Activated CD4-positive, alpha-beta T cell treated with anti-CD3 and anti-CD28 coated beads for 36 hours (primary cell): ENCODE measurements at places on chromosomes 7 and 10. TPM values are rescaled to one million over a fixed set of nuclear protein-coding genes. Genes with fewer than 3 reads are reported as not detected.
A peak's percentile ranks its signal among the peaks of the same experiment; 100 is the strongest.

DNA sequence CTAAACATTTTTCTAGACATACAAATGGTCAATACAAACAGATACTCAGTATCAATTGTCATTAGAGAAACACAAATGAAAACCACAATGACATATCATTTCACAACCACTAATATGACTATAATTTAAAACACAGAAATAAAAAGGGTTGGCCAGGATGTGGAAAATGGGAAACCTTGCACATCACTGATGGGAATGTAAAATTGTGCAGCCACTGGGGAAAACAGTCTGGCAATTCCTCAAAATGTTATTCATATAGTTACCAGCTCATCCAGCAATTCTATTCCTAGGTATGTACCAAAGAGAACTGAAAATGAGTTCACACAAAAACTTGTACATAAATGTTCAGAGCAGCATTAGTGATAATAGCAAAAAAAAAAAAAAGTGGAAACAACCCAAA lies 106.1 kb upstream of the LRRTM3 start:
- H3K4me1 ChIP-seq = no peaks in the 10 kb centered on the region
- DNase-seq = no peak
- no peak overlapping the region for H3K4me3 ChIP-seq
- H3K27ac ChIP-seq = no peak overlapping the region
- no peaks in the 10 kb centered on the region for H3K27me3 ChIP-seq

GRCh38 chr7:87234949-87235348 lies 15.4 kb upstream of the TMEM243 start:
- no peak overlapping the region for H3K4me3 ChIP-seq
- H3K4me1 ChIP-seq = peaks cover 3% of the 10 kb centered on the region
- H3K27me3 ChIP-seq = peaks cover 4% of the 10 kb centered on the region

GRCh38 chr7:69243016-69243415 lies 355.3 kb upstream of the AUTS2 start:
- H3K27me3 ChIP-seq = no peaks in the 10 kb centered on the region
- H3K4me3 ChIP-seq = no peak overlapping the region
- H3K36me3 ChIP-seq = no peaks in the 10 kb centered on the region
- DNase-seq = no peak

CBX3 gene
- 300 TPM for total RNA-seq

DNA sequence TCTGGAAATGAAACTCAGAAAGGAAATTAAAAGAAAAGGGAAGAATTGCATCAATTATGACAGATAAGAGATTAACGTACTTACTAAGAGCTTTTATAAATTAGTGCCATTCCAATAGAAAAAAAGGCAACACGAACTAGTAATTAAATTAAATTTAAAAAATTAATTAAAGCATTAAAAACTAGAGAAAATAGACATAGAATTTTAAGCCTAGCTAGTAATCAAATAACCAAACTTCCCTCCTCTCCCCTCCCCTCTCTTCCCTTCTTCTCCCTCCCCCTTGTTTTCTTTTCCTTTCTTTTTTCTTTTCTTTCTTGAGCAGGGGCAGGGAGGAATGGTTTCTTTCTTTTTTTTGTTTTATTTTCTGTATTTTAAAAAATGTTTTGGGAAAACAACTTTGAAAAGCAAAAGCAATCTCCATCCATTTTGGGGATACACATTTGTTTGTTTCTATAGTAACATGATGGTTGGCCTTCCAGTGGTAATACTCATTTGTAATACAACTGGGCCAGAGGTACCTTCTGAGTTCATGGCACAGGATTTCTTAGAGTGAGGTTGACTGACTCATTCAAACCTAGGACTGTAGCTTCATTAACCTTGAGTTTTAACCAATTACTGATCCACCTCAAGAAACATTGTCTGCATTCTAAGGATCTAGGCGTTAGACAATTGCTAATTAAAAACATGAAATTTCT lies 132.6 kb downstream of the ST7 start:
- H3K4me3 ChIP-seq = no peak overlapping the region
- H3K27me3 ChIP-seq = no peaks in the 10 kb centered on the region
- H3K36me3 ChIP-seq = no peaks in the 10 kb centered on the region
- no peak overlapping the region for H3K27ac ChIP-seq

DNA sequence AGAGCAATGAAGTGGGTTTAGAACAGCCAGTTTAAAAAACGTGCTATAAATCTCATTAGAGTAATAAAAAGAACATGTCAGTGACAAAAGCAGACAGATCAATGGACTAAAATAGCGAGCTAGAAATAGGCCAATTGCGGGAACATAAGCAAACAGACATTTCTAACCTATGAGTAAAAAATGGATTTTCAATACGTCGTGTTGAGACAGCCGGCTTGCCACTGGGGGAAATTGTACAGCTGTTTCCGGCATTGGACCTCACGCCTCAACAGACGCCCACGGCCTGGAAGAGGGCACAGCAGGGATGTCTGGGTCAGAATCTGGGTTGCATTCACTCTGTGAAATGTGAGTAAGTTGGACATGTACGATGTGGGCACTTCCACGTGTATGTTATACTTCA lies 92.9 kb downstream of the SVOPL start:
- H3K27me3 ChIP-seq = no peaks in the 10 kb centered on the region
- H3K27ac ChIP-seq = no peak overlapping the region
- H3K4me1 ChIP-seq = peaks cover 17% of the 10 kb centered on the region
- peak; percentile 64 for DNase-seq
- H3K4me3 ChIP-seq = no peak overlapping the region

DNA sequence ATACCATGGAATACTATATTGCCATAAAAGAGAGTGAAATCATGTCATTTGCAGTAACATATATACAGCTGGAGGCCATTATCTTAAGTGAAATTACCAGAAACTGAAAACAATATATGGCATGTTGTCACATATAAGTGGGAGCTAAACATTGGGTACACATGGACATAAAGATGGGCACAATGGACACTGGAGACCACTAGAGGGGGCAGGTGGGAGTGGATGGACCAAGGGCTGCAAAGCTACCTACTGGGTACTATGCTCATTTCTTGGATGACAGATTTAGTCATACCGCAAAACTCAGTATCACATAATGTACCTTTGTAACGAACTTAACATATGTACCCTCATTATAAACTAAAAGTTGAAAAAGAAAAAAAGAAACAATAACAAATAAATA lies 1167.6 kb downstream of the NXPH1 start:
- no peak overlapping the region for H3K4me3 ChIP-seq
- no peaks in the 10 kb centered on the region for H3K27me3 ChIP-seq
- H3K27ac ChIP-seq = no peak overlapping the region
- no peaks in the 10 kb centered on the region for H3K4me1 ChIP-seq

DNA sequence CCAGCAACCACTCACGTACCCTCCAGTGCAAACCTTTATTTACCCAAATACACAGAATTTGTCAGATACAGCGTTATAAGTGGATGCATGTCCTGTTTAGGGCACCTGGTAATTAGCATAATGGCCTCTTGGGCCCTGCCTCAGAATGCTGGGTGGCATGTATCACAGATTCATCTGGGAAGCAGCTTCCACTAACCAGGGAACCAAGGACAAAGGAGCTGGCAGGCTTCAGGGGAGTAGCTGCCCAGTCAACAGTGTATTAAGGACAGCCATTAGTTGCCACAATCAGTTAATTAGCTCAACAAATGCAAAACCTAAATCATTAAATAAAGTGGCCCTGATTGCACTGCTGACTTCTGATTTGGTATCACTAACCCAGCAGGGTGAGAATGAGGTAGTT lies 105.7 kb downstream of the RAPGEF5 start:
- DNase-seq = no peak
- no peak overlapping the region for H3K4me3 ChIP-seq
- peaks cover 7% of the 10 kb centered on the region for H3K27me3 ChIP-seq
- H3K36me3 ChIP-seq = no peaks in the 10 kb centered on the region
- H3K4me1 ChIP-seq = peaks cover 15% of the 10 kb centered on the region

- H3K4me1 ChIP-seq = no peaks in the 10 kb centered on the region
- DNase-seq = no peak
- no peak overlapping the region for H3K4me3 ChIP-seq
- peaks cover 30% of the 10 kb centered on the region for H3K27me3 ChIP-seq
- H3K36me3 ChIP-seq = no peaks in the 10 kb centered on the region
- no peak overlapping the region for H3K27ac ChIP-seq
Measured at GRCh38 chr7:43119371-43120075, 7.1 kb downstream of the HECW1 start.

AGFG2 gene
- total RNA-seq = 49.4 TPM

DNA sequence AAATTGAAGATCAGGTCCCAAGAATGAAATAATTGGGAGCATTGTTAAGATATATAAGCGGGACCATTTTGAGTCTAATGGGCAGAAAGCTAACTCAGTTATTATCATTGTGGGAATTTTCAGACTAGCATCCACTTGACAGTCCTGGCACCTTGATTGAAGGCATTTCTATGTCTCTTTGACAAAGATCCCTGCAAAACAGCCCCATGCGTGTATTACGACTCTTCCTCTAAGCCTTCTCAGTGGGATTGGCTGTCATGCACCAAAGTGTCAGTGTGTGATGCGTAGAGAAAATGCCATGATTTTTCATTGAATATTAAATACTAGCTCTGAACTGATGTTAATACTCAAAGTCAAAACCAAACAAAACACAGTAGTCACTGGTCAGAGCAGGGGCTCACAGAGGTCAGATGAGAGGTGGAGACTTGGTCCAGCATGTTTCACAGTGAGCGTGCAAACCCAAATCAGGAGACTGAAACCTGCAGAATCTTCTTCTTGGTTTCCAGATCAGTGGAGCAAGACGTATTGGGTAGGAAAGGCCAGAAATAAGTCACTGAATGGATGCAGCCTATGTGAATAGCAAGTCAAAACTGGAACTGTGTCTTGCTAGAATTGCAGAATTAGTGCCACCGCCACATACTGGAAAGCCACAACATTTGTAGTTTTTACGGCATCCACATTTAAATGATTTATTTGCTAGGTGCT lies 303.6 kb upstream of the AKR1E2 start:
- no peak overlapping the region for H3K27ac ChIP-seq
- peaks cover 2% of the 10 kb centered on the region for H3K4me1 ChIP-seq
- H3K4me3 ChIP-seq = no peak overlapping the region
- peaks cover 9% of the 10 kb centered on the region for H3K27me3 ChIP-seq
- no peak for DNase-seq
- H3K36me3 ChIP-seq = no peaks in the 10 kb centered on the region

PNLIPRP2 gene
- not detected for total RNA-seq

DNA sequence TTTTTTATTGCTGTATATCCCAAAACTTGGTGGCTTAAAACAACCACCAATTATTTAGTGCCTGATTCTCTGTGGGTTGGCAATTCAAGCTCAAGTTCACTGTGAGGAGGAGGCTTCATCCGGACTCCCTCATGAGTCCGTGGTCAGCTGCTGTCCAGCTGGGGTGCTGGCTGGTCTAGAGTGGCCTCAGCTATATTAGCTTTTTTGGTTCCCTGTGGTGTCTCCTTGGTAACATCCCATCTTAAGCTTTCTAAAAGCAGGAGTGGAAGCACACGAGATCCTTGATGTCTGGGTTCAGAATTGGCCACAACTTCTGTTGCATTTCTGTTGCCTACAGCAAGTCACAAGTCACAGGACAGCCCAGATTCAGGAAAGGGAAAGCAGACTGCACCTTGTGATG lies 536.5 kb upstream of the FZD8 start:
- H3K27me3 ChIP-seq = no peaks in the 10 kb centered on the region
- H3K27ac ChIP-seq = no peak overlapping the region
- H3K36me3 ChIP-seq = no peaks in the 10 kb centered on the region
- H3K4me3 ChIP-seq = no peak overlapping the region
- no peaks in the 10 kb centered on the region for H3K4me1 ChIP-seq

- H3K36me3 ChIP-seq = no peaks in the 10 kb centered on the region
- H3K4me3 ChIP-seq = no peak overlapping the region
- peaks cover 36% of the 10 kb centered on the region for H3K4me1 ChIP-seq
- no peak overlapping the region for H3K27ac ChIP-seq
- no peak for DNase-seq
Measured at GRCh38 chr10:3897156-3897555, 112.1 kb upstream of the KLF6 start.
